ENCODE measurements at places on chromosomes 13 and 19.

GRCh38 chr19:54307389-54308020 is 5.5 kb downstream of the LILRA5 start:
- no peak for DNase-seq

DNA sequence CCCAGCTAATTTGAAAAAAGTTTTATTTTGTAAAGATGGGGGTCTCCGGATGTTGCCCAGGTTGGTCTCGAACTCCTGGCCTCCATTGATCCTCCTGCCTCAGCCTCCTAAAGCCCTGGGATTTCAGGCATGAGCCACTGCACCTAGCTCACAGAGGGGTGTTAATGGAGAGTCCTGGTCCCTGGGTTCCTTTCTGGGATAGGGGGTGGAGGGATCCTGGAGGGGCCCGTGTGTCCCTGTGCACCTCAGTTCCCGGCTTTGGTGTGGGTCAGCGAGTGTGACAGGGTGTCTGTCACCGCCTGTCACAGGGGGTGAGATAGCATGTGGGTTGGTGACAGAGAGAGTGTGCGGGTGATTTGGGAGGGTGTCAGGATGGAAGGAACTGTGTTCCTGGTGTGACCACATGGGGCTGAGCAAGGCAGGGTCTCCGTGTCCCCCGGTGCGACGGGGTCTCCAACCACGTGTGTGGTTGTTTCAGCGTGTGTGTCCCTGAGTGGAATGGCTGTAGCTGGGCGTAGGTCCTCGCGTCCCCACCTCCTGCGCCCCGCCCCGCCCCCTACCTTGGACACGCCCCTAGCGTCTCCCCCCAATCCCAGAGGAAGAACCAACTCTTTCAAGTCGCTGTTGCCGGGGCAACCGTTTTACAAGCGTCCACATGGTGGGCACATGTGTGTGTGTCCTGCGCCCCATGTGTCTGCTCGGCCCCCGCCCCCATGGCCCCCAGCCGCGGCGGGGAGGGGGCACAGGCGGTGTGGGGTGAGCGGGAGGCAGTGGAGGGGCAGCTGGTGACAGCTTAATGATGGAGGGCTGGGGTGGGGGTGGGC is 2.9 kb upstream of the NRTN start:
- peak; percentile 52 for DNase-seq

DNA sequence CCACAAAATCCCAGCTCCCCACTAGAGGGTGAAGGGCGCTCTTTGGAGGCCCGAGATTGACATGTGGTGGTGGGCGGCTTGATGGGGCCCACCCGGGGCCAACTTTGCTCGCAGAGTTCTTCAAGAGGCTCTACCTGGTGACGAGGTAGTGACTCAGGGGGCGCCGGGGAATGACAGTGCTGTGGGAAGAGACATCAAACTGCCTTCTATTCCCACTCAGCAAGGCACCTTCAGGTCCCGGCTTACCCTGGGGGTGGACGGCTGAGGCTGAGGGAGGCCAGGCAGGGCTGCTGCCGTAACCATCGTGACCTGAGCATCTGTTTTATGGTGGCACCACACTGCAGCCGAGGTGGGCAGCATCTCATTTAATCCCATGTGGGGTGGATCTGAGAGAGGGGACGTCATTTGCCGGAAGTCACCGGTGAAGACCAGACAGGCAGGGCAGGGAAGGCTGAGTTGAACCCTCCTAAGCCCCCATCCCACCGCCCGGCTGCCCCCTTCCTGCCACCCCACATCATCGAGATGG is 1.6 kb downstream of the LINGO3 start:
- no peak for DNase-seq

- peak; percentile 92 for DNase-seq
Measured at GRCh38 chr19:2171349-2172145, 7.8 kb downstream of the DOT1L start.

- no peak for DNase-seq
Measured at GRCh38 chr19:7989071-7989575, 16.3 kb downstream of the ELAVL1 start.

All from activated naive CD8-positive, alpha-beta T cell treated with anti-CD3 and anti-CD28 coated beads, Interleukin-2, amount 50 U/mL, for 24 hours (primary cell).